ENCODE measurements at places on chromosomes 5 and 9. TPM values are rescaled to one million over a fixed set of nuclear protein-coding genes. Genes with fewer than 3 reads are reported as not detected.
A peak's percentile ranks its signal among the peaks of the same experiment; 100 is the strongest.

BSPRY gene
- total RNA-seq, result 0.40 TPM

- ATAC-seq, result no peak
These were observed 388.1 kb downstream of the SEMA5A start for GRCh38 chr5:9157811-9158210.

DNA sequence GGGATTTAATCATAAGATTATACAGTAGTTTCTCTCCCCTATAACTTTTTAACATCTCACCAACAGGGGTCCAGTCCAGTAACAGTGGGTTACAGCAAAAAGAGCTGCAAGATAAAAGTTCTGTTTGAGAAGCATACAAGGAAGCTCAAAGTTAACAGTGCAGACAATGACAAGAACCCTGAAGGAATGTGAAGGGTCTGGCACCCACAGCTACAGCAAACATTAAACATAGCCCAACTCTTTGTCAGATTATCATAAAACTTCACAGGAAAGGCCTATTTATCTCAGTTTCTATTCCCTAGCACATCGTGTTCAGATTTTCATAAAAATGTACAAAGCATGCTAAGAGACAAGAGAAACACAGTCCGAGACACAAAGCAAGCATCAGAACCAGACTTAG, 309.4 kb downstream of the DIRAS2 start:
- no peak for ATAC-seq

CYLC2 gene
- total RNA-seq, result not detected

DNA sequence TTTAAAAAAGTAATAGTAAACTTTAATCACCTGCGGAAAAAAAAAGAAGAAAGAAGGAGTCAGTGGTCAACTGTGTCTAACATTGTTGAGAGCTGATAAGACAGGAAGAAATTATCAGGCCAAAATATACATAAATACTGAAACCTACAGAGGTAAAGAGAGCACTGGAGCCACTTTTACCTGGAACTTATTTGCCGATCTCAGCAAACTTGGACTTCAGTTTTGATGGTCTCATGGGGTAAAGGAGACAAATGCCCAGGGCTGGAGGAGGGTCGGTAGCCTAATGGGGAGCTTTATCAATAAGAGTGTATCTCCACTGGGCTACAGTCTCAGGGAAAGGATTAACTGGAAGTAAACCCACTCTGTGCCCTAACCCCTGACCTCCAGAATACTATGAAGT, 26.6 kb upstream of the ARHGEF28 start:
- no peak for ATAC-seq

TSSK1B gene
- not detected for total RNA-seq

GRCh38 chr5:102678267-102679058, 76.6 kb upstream of the PAM start:
- no peak for ATAC-seq

IFNA4 gene
- total RNA-seq, result not detected

DNA sequence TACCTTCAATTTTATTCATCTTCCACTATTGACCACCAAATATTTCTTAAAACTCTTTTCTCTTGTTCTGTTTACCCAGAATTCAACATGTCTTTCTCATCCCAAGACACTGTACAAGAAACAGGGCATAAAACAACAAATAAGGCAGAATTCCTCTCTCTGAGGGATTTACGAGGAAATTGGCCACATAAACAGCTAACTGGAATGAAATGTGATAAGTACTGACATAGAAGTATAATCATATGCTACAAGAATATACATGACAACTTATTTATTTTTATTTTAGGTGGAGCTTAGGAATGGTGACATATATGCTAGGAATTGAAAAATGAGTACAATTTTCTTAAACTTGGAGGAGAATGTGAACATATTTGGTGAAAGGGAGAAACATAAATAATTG, 48.8 kb upstream of the FBN2 start:
- ATAC-seq, result no peak

DNA sequence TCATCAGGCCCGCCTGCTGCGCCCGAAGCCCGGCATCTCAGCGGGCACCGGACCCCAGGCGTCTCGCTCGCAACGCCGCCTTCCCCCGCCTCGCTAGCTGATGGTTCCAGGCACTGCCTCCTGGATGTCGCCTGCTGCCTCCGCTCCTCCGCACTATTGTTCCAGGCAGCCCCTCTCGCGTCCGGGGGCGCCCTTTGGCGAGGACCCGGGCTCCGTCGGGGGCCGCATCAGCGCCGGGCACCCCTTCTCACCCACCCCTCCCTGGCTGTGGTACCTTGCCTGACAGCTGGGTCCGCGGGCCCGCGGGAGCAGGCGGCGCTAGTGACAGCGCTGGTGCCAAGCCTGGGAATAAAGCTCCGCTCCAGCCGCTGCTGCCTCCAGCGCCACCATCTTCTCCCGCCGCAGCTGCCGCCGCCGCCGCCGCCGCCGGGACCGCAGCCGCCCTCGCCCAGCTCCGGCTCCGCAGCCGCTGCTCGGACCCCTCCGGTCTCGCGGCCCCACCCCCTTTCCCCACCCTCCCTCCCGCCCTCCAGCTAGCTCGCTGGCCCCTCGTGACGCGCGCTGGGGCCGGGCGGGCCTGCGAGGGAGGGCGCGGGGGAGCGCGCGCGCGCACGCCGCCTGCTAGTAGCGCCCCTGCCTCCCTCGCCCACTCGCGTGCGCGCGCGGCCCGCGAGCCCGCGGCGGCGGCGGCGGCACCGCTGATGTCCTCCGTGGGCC, at the start of gene APBA1:
Gene APBA1, minus strand, starts transcription at position 493 of the 717 bp plus-strand sequence.
- peak; percentile 86 for ATAC-seq

UNC13B gene
- total RNA-seq, result 35.3 TPM

ANKRD31 gene
- total RNA-seq, result 0.27 TPM

DNA sequence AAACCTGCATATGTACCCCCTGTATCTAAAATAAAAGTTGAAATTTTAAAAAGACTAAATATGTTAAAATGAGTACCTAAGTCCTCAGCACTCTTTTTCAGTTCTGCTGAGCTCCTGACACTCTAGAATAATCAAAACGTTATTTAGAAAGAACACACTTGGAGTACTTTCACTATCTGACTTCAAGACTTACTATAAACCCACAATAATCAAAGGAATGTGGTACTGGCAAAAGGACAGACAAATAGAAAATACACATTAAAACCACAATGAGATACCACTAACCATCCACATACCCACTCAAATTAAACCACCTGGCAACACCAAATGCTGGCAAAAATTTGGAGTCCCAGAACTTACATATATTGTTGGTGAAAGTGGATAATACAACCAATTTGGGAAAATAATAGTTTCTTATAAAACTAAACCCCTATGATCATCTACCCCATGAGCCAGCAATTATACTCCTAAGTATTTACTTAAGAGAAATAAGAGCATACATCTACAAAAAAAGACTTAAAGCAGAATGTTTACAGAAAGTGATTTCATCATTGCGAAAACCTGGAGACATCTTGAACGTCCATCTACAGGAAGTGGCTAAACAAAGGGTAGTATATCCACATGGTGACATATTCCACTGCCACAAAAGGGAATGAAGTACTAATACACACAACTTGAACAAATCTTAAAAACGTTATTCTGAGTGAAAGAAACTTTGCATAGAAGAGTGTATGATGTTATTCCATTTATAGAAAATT, 12.8 kb upstream of the PRSS3 start:
- no peak for ATAC-seq

DNA sequence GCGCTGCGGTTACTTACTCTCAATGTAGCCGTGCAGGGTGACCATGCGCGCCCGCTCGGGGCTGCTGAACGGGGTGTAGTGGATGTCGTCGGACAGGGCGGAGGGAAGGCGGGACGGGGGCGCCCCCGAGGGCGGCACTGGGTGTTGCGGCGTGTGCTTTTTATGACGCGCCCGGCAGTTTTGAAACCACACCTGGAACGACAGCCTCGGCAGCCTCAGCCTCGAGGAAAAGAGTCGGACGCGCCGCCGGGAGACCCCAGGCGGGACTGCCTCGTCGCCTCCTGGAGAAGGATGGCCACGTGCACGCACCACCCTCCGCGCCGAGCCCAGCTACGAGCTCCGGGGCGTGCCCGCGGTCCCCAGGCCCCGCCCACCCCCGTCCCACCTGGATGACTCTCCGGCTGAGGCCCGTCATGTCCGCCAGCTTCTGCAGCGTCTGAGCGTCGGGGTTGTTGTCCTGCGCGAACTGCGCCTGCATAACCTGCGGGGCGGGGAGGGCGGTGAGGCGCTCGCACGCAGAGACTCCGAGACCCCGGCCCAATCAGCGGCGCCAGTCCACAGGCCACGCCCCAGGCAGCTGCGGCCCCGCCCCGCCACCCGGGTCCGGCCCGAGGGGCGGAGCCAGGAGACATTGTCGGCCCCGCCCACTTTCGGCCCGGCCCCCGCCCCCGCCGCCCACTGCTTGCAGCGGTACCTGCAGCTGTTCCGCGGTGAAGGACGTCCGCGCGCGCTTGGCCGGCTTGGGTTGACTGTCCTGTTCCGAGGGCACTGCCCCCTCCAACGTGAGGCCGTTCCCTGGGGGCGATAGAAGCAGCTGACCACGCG, 15.0 kb downstream of the LHX6 start:
- peak; percentile 42 for ATAC-seq

DNA sequence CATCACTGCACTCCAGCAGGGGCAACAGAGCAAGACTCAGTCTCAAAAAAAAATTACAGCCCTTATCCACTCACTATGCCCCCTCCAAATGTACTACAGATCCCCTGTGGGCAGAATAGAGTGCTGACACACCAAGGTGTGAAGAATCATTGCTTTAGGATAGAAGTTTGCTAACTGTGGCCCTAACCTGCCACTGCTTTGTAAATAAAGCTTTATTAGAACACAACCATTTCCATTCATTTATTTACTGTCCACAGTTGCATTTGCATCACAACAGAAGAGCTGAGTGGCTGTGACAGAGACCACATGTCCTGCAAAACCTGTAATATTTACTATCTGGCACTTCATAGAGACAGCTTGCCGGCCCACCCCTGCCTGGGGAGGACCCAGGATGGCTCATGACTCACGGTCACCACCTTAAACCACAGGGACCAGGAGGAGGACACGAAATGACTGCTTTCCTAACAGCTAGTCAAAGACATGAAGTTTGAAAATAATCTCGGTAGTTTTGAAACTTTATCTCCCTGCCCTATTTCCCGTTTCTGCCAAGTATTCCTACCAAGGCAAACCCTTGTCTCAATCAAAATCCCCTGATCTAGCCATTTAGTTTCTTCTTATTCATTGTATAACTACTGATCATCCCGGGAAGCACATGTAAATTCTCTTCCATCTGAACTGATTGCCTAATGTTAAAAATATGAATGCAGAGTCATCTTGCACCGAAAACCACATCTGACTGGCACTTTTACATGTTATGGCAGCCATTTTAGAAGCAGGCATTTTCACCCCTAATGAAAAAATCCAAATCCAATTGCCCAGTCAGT, 206.1 kb downstream of the SLIT3 start:
- ATAC-seq, result no peak

DNA sequence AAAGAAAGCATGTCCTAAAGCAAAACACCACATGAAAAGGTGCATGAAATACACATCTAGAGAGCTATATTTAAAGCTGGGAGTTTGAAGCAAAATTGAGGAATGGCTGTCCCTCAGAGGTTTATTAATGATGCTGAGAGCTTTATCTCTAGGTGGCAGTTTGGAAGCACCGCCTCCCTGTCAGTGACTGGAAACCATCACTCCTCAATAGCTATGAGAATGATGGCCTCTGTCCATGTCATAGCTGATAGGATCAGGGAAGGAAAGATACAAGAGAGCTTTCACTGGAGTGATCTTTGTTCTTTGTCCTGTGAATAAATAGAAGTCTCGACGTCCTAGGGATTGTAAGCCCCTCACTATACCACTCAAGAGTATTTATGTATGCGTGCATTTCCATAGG, 110.5 kb downstream of the NUDT12 start:
- no peak for ATAC-seq

FAM78A gene
- 5.4 TPM for total RNA-seq

FAM153A gene
- 1.5 TPM for total RNA-seq

DNA sequence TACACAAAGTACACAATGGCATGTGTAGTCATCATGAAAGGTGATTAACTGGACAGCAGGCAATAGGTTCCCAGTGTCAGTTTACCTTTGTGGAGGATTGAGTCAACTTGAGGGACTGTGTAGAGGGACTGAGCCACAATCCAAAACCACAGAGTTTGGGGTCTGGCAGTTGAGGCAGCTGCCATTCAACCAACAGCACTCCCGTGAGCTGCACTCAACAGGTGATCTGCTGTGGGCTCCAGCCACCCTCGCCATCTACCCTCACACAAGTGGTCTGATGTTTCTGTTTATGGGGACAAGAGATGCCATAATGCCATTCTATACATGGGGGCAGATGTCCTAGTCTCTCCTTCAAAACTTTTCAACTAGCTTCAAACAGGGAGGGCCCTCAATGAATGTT, 2.9 kb upstream of the DELE1 start:
- no peak for ATAC-seq

SLC25A2 gene
- total RNA-seq, result not detected

SLCO6A1 gene
- not detected for total RNA-seq

- ATAC-seq, result no peak
These were observed 660.7 kb upstream of the ADAMTS16 start for GRCh38 chr5:4479426-4479825.

DNA sequence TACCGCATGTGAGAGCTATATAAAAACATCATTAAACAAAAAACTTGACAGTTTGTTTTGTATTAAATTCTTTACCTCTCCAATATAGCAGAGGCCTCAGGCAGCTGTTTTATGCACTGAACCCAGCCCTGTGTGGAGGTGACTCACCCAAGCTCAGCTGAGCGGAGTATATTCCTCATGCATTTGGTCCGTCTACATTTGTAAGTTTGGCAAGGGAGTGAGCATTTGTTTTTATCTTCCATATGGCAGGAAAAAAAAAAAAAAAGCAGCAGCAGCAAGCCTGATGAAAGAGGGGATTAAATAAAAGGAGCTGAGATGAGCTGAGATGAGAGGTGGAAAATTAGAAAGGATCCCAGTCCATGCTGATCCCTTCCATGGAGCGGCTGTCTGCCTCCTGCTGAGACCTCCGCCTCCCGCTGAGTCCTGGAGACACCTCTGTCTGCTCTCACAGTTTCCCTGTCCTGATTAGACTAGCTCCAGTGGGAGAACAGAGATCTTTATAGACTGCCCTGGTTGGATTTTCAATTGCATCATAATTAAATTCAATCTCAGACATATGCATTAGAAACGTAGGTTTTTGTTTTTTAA, 112.0 kb upstream of the CTNND2 start:
- ATAC-seq, result no peak

SPINK7 gene
- total RNA-seq, result 9.6 TPM

RGS7BP gene
- 1.5 TPM for total RNA-seq

GRCh38 chr5:24819841-24820240, 175.1 kb upstream of the CDH10 start:
- ATAC-seq, result no peak

- no peak for ATAC-seq
These were observed 8.9 kb downstream of the IRX1 start for GRCh38 chr5:3604501-3604900.

HDAC3 gene
- total RNA-seq, result 35.8 TPM

- ATAC-seq, result no peak
These were observed 460.8 kb downstream of the CDH10 start for GRCh38 chr5:24183981-24184380.

GPR150 gene
- not detected for total RNA-seq

DNA sequence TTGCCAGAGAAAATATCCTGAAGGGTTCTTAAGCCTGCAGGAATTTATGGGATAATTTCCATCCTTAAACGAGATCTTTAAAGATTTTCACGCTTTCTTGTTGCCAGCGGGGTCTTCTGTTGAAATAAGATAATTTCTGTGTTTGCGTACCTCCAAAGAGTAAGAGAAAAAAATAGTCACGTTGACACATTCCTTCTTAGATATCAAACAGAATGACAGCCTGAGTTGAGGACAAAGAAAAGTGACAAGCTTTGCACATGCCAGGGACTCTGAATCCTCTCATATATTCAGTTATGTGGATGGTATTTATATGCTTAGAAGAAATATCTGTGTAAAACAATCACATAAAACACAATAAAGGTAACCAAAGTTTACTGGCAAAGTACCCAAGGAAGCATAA, 21.6 kb upstream of the PAM start:
- no peak for ATAC-seq

Data from gastroesophageal sphincter (tissue), 4 donors.